ENCODE measurements at places on chromosomes 16 and 17.

- peaks cover 20% of the 10 kb centered on the region for H3K4me1 ChIP-seq
- no peak overlapping the region for H3K27ac ChIP-seq
- no peaks in the 10 kb centered on the region for H3K27me3 ChIP-seq
- no peak for DNase-seq
- H3K36me3 ChIP-seq: peaks cover 16% of the 10 kb centered on the region
These were observed 4.6 kb downstream of the KIFC3 start for GRCh38 chr16:57797526-57798266.

GRCh38 chr17:73365301-73365874 lies 53.6 kb upstream of the CDC42EP4 start:
- DNase-seq: no peak
- no peak overlapping the region for H3K27ac ChIP-seq
- no peak overlapping the region for H3K4me3 ChIP-seq
- H3K36me3 ChIP-seq: no peaks in the 10 kb centered on the region
- H3K4me1 ChIP-seq: no peaks in the 10 kb centered on the region

- no peaks in the 10 kb centered on the region for H3K36me3 ChIP-seq
- H3K4me3 ChIP-seq: peak overlapping the region; percentile 69
These were observed 610 bp downstream of the PIK3R5 start for GRCh38 chr17:8964801-8965393.

DNA sequence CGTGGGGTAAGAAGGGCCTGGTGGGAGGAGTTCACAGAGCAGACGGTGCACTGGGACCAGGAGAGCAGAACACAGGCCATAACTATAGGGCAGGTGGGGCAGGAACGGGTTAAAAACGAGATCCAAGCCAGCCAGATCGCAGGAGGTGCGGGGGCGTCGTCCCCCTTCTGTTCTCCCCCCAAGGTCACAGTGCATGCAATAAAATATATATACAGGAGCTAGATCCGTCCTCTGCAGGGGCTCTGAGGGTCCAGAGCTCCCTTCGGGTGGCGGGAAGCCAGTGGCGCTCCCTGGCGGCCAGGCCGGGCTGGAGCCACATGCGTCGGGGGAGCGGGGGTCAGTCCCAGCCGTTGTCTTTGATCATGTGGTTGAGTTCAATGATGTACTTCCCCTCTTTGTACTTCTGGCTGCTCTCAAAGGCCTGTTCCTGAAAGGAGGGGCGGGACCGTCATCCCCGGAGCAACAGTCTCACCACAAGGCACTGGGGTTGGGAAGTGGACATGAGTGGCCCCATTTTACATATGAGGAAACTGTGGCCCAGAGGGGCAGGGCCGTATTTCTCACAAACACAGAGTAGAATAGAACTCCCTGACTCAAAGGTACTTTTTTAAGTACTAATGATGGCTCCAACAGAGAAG lies 768 bp upstream of the TBX6 start:
- H3K36me3 ChIP-seq: peaks cover 12% of the 10 kb centered on the region
- DNase-seq: no peak
- H3K27ac ChIP-seq: peak overlapping the region; percentile 65
- H3K27me3 ChIP-seq: no peaks in the 10 kb centered on the region
- H3K4me1 ChIP-seq: peaks cover 54% of the 10 kb centered on the region

- H3K27me3 ChIP-seq: no peaks in the 10 kb centered on the region
- no peak for DNase-seq
- H3K27ac ChIP-seq: peak overlapping the region; percentile 28
- H3K36me3 ChIP-seq: peaks cover 8% of the 10 kb centered on the region
These were observed 1.0 kb downstream of the HOXB5 start for GRCh38 chr17:48592577-48592976.

DNA sequence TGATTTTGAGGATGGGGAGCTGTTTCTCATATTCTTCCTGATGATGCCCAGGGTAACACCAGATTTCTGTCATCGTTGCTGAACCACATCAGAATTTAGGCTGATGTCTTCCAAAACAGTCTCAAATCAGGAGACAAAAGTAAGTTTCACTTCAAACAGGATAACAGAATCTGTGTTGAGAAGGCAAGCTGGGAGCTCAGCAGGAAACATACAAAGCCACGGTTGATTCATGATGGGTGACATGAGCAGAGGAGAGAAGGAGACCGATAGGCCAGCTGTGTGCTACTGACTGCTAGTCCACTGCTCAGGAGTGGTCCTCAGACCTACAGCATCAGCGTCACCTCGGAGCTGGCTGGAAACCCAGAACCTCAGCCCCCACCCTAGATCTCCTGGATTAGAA lies 62.9 kb upstream of the RCVRN start:
- DNase-seq: no peak
- H3K27ac ChIP-seq: no peak overlapping the region
- no peaks in the 10 kb centered on the region for H3K4me1 ChIP-seq
- no peaks in the 10 kb centered on the region for H3K27me3 ChIP-seq

GRCh38 chr17:20315821-20316220 lies 151.5 kb downstream of the LGALS9B start:
- H3K4me3 ChIP-seq: no peak overlapping the region
- H3K27me3 ChIP-seq: no peaks in the 10 kb centered on the region
- DNase-seq: no peak
- peaks cover 5% of the 10 kb centered on the region for H3K4me1 ChIP-seq
- H3K27ac ChIP-seq: no peak overlapping the region
- peaks cover 11% of the 10 kb centered on the region for H3K36me3 ChIP-seq

DNA sequence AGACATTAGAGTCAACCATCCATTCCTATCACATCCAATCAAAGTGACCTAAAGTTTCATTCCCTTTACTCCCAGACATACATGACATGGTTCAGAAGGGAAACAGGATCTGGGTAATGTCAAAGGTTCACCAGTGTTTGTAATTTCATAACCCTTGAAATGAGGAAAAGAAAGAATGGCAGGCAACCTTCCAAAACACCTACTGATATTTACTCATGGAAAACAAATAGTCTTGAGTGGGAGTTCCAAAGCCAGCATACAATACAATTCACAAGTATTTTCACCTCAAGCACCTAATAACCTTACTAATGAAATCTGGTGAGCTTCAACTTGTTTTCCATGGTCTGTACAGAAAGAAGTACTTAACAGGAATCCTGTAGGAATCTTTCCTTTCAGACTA lies 72.5 kb upstream of the AXIN2 start:
- DNase-seq: no peak
- H3K27me3 ChIP-seq: no peaks in the 10 kb centered on the region
- H3K4me3 ChIP-seq: no peak overlapping the region
- H3K4me1 ChIP-seq: no peaks in the 10 kb centered on the region
- H3K36me3 ChIP-seq: no peaks in the 10 kb centered on the region

DNA sequence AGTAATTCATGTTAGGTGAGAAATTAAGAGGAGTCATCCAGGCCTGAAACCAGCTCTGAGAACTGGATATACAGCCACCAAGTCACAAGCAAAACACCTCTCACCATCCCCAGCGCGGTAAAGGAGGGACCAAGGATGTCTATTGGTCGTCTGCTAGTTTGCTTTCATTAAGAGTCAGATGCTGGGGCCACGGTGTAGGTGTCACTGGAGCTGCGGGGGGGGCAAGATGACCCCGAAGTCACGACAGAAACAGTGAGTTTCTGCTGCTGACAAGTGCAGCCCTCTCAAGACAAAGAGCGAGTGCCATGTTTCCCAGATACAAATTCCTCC lies 790 bp downstream of the NCBP3 start:
- DNase-seq: no peak
- peaks cover 19% of the 10 kb centered on the region for H3K4me1 ChIP-seq
- no peaks in the 10 kb centered on the region for H3K27me3 ChIP-seq
- H3K27ac ChIP-seq: peak overlapping the region; percentile 93

- H3K4me1 ChIP-seq: no peaks in the 10 kb centered on the region
- H3K27me3 ChIP-seq: no peaks in the 10 kb centered on the region
- no peak overlapping the region for H3K4me3 ChIP-seq
- H3K27ac ChIP-seq: no peak overlapping the region
- H3K36me3 ChIP-seq: no peaks in the 10 kb centered on the region
These were observed 25.1 kb downstream of the KSR1 start for GRCh38 chr17:27481327-27481726.

DNA sequence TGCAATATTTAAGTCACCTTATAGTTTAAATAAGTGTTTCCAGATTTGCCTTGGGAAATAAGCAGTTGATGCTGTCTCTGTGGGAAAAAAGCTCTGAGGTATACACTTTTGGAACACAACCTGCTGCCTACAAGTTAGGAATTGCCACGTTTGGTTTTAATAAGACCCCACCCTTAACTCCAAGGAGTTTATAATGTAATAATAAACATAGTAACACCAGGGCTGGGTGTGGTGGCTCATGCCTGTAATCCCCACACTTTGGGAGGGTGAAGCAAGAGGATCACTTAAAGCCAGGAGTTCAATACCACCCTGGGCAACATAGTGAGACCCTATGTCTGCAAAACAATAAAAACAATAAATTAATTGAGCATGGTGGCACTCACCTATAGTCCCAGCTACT lies 15.9 kb upstream of the SMG1 start:
- no peak overlapping the region for H3K27ac ChIP-seq
- no peak overlapping the region for H3K4me3 ChIP-seq
- H3K4me1 ChIP-seq: peaks cover 12% of the 10 kb centered on the region

- no peak overlapping the region for H3K27ac ChIP-seq
- no peak overlapping the region for H3K4me3 ChIP-seq
- H3K27me3 ChIP-seq: no peaks in the 10 kb centered on the region
- H3K4me1 ChIP-seq: peaks cover 7% of the 10 kb centered on the region
These were observed 8.9 kb upstream of the LGALS9 start for GRCh38 chr17:27621942-27622559.

- no peak overlapping the region for H3K27ac ChIP-seq
- no peak for DNase-seq
- H3K27me3 ChIP-seq: no peaks in the 10 kb centered on the region
- peaks cover 8% of the 10 kb centered on the region for H3K4me1 ChIP-seq
- no peaks in the 10 kb centered on the region for H3K36me3 ChIP-seq
These were observed 115.6 kb downstream of the SDK2 start for GRCh38 chr17:73528679-73529078.

DNA sequence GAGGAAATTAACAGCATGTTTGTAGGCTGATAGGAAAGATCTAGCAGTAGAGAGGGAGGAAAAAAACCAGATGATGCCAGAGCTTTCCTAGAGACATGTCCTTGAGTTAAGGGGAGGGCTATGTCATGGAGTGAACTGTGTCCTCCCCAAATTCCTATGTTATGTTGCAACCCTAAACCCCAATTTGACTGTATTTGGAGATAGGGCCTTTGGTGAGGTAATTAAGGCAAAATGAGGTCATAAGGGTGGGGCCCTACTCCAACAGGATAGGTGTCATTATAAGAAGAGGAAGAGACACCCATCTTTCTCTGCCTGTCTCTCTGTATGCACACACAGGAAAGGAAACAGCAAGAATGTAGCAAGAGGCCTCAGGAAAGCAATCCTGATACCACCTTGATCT lies 195.3 kb upstream of the AXIN2 start:
- no peaks in the 10 kb centered on the region for H3K27me3 ChIP-seq
- no peaks in the 10 kb centered on the region for H3K36me3 ChIP-seq
- no peak overlapping the region for H3K4me3 ChIP-seq
- no peak for DNase-seq

DNA sequence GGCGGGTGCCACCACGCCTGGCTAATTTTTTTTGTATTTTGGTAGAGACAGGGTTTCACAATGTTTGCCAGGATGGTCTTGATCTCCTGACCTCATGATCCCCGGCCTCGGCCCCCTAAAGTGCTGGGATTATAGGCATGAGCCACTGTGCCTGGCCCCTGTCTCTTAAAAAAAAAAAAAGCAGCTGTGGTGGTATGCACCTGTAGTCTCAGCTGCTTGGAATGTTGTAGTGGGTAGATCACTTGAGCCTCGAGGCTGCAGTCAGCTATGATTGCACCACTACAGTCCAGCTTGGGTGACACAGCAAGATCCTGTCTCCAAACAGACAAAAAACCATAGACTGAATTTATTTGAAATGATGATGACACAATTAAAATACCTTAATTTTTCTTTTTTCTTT lies 24.3 kb downstream of the CDK12 start:
- no peak overlapping the region for H3K4me3 ChIP-seq
- peak overlapping the region; percentile 17 for H3K27ac ChIP-seq
- H3K4me1 ChIP-seq: no peaks in the 10 kb centered on the region
- H3K36me3 ChIP-seq: peaks cover 3% of the 10 kb centered on the region

DNA sequence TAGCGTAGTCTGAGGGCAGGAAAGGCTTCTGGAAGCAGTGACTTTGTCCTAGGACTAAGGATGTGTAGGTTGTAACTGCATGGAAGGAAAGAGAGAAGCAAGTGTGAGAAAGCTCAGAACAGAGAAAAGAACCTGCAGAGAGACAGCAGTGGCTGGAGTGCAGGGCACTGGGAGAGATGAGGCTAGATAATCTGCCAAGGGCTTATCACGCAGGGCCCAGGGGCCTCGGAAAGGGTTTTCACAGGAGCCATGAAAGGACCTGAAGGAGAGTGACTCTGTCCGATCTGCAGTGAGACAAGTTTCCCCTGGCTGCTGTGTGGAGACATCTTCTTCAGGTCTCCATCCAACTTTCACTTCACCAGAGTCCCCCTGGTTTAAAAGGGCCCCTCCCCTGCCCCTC lies 7.1 kb upstream of the SRCAP start:
- no peak overlapping the region for H3K4me3 ChIP-seq
- H3K4me1 ChIP-seq: peaks cover 5% of the 10 kb centered on the region
- no peaks in the 10 kb centered on the region for H3K36me3 ChIP-seq
- H3K27me3 ChIP-seq: no peaks in the 10 kb centered on the region
- no peak overlapping the region for H3K27ac ChIP-seq

GRCh38 chr17:48177816-48178215 lies 70.2 kb downstream of the SNX11 start:
- no peak overlapping the region for H3K4me3 ChIP-seq
- H3K27me3 ChIP-seq: no peaks in the 10 kb centered on the region
- H3K4me1 ChIP-seq: peaks cover 6% of the 10 kb centered on the region
- no peak for DNase-seq

DNA sequence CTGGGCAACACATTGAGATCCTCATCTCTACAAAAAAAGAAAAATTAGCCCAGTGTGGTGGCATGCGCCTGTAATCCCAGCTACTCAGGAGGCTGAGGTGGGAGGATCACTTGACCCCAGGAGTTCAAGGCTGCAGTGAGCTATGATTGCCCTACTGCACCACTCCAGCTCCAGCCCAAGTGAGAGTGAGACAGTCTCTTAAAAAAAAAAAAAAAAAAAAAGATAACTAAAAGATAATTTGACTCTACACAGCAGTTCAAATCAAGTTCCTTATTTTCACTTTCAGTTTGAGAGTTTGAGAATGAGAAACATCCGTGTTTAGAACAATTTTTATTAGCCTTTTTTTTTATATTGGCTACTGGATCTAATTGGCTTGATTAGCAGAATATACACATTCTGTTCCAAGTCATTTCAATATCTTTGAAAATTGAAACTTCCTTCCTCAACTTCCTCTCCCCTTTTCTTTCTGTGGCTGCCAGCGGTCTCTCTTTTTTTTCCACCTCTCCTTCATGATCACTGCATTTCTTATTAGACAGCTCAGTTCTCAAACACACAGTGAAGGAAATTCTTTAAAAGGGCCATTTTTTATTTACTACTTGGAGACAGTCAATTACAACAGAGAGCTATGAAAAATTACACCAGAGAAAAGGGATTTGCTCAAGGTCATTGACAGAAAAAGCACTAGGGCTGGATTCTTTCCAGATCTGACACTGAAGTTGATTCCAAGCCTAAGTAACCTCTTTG lies 4.5 kb upstream of the ACSF2 start:
- no peak for DNase-seq
- H3K4me3 ChIP-seq: peak overlapping the region; percentile 57
- H3K36me3 ChIP-seq: no peaks in the 10 kb centered on the region
